Stimulated activated CD4-positive, alpha-beta T cell treated with anti-CD3 and anti-CD28 coated beads, Interleukin-1b, Interleukin-23, amount 100 ng/mL, for 4 hours (primary cell): ENCODE measurements at places on chromosomes 1 and 21.

- DNase-seq: no peak
Measured at GRCh38 chr1:41537788-41538351, 53.4 kb upstream of the EDN2 start.

DNA sequence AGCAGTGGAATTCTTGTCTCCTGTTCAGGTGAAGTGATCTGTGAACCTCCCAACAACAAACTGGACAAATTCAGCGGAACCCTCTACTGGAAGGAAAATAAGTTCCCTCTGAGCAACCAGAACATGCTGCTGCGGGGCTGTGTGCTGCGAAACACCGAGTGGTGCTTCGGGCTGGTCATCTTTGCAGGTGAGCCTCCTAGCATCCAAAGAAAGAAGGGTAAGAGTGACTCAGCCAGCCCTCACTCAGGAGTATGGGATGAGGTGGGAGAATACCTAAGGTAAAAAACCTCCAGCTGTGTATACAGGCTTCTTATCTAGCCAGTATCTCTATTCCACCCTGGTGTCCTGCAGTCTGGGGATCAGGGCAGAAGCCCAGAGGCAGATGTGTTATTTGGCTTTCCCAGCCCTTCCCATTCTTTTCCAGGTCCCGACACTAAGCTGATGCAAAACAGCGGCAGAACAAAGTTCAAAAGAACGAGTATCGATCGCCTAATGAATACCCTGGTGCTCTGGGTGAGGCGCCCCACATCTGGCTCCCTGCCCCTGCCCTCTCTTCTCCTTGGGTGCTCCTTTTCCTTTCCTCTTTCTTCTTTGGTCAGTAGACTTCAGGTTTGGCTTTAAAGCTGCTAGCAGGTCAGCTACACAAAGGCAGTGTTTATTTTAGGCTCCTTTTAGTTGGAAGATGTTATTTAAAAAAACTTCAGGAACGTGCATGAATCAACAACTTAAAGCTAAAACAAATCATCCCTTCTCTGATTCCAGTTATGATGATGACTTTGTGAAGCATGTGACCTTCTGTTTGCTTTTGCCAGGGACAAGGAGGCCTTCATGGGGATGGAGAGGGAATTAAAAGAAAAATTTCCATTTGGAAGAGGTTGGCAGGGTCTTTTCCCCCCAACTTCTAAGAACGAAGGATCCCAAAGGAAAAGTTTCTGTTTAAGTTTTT is 9.0 kb downstream of the ATP8B2 start:
- DNase-seq: no peak

GRCh38 chr1:52551507-52552235 is 1.2 kb downstream of the TUT4 start:
- peak; percentile 19 for DNase-seq

GRCh38 chr1:230544758-230545157 is 97.5 kb upstream of the COG2 start:
- no peak for DNase-seq

DNA sequence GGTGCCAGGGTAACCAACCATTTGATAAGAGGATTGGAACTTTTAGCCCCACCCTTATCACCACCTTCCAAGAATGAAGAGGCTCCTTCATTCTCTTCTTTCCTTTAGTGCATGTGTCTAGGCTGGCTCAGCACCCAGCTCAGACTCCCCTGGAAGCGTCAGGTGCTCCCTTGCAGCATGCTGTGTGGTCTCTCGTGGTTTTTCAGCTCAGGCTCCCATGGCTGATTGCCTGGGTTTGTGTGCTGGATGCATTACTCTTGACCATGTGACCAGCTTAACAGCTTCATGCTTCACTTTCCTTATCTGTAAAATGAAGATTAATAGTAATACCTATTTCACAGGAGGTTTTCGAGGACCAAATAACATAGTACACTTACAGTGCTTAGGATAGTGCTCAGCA is 198.4 kb downstream of the HHAT start:
- DNase-seq: no peak

DNA sequence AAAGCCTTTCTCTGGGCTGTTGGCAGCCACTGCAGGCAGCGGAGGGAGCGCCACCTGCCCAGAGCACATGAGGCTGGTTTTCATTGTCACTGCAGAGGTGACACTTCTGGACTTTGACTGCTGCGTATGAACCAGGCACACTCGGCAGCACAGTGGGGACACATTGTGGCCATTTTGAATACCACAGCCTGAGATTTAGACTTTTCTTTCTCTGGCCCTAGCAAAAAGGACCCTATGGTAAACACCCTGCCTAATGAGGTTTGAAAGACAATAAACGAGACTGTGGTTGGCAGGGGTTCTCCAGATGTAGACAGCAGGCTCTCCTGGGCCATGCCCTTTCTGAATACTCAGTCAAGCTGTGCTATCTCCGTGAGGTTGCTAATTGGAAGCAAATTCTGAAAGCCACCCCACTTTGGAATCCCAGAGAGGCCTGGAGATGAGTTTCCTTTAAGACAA is 12.0 kb upstream of the KCNE2 start:
- DNase-seq: no peak

GRCh38 chr1:224879162-224879803 is 50.2 kb upstream of the DNAH14 start:
- DNase-seq: no peak

- no peak for DNase-seq
Measured at GRCh38 chr1:205455581-205456382, at the start of gene BLACAT1. Gene BLACAT1, minus strand, starts transcription at chr1:205456045.

DNA sequence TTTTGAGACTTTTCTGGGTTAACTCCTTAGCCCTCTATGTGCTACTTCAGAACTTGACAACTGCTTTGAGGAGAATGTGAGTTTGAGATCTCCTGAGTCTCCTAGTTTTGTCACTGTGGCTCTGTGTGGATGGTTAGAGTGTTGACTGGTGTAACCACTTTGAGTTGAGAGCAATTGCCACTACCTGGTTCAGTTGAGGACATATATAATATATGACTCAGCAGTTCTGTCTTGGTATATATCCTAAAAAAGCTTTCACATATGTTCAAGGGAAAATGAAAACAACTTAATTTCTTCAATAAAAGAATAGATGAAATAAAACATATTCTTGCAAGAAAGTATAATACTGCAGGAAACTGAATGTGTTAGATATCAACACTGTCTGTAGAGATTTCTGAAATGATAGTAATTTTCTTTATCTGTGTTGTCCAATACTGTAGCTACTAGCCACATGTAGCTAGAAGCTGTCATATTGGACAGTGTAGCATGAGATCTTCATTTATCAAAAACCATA is 96.7 kb upstream of the QSOX1 start:
- no peak for DNase-seq

DNA sequence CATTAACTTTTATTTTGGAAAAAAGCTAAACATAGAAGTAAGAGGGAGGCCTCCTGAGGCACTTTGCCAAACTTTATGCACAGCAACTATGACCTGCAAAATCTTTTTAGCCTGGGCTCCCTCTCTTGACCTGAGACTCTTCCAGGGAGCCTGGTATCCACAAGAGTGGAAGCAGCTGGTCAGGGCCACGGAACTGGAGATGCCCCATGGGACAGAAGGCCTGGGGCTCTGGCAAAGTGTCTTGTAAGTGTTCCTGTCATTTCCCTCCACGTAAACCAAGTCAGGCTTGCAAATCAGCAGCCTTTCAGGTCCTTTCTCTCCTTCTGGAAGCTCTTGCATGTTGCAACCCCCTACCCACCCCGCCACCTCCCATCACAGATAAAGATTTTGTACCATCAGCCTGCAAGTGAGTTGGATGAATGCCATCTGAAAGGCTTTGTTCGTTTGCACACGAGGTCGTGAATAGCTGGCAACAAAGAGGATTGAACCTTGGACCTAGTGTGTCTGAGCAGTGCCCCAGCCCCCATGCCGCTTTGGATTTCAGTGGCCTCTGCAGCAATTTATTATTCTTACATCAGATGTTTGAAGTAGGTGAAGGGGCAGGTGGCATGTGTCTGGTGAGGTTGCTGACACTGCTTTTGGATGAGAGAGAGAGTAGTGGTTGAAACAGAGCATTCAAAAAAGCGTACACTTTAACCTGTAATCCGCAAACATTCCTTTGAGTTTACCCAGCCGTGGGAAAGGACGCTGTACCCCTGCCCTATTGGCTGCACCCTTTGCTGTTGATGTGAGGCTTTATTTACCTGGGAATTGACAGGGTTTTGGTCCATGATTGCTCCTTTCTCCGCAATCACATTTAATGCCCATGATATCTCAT is 91.6 kb downstream of the GALNT2 start:
- DNase-seq: no peak

DNA sequence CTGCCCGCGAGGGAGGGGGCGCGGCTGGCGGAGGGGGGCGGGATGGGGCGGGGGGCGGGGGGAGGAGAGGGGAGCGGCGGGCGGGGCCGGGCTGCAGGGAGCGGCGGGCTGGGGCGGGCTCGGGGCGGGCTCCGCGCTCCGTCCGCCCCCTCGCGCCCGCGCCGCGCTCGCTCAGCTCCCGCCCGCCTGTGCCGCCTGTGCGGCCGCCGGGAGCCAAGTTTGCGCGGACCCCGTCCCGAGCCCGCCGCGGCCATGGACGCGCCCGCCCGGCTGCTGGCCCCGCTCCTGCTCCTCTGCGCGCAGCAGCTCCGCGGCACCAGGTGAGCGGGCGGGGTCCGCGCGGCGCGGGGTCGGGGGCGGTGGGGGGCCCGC is at the start of gene GABRD:
Gene GABRD (plus strand): TSS at position 174 of the 372 bp plus-strand sequence. CDS start 79 bp downstream, at position 253.
- DNase-seq: peak; percentile 22

DNA sequence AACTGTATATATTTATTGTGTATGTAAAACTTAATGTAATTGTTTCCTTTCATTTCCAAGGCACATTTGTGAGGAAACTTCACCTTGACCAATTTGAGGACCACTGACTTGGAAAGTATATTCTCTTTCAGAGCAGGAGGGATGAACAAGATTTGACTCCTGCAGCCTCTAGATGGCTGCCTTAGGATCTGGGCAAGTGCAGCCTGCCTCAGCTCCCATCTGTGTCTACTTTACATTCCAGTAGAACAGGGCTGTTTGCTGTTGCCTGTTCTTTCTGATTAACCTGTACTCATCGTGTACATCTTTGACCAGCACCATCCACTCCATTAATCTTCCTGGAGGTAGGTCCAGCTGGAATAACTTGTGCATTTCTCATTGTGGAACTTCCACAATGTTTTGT is 312.8 kb downstream of the HLX start:
- no peak for DNase-seq

DNA sequence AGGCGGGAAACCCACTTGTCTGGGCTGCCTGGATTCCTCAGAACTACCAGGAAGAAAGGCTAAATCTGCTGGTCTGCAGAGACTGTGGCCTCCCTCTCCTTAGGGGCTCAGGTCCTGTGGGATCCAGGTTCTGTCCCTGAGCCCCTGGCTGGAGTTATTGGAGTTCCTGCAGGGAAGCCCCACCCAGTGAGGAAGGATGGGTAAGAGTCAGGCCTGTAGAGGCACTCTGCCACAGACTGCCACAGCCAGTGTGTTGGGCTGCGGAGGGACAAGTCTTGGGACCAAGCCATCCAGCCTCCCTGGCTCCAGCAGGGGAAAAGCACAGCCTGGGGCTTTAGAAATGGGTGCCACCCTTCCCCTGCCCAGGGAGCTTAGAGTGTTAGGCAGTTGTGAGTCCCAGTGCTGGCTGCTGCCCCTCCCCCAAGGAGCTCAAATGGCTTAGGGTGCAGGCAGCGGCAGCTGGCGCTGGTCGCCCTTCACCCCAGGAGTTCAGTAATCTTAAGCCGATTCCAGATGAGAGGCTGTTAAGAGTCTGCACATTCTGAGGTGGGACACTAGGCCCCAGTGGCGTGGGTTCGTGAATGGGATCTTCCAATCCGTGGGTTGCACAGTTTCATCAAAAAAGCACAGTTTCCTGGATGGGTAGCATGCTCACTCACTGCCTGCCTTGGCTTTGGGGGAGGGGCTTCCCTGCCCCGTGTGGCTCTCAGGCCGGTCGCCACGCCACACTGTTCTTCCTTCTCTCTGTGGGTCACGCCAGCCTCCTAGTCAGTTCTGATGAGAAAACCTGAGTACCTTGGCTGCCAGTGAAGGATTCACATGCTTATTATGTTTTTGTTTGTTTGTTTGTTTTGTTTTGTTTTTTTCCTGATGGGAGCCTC is 57.6 kb upstream of the FMO3 start:
- no peak for DNase-seq

DNA sequence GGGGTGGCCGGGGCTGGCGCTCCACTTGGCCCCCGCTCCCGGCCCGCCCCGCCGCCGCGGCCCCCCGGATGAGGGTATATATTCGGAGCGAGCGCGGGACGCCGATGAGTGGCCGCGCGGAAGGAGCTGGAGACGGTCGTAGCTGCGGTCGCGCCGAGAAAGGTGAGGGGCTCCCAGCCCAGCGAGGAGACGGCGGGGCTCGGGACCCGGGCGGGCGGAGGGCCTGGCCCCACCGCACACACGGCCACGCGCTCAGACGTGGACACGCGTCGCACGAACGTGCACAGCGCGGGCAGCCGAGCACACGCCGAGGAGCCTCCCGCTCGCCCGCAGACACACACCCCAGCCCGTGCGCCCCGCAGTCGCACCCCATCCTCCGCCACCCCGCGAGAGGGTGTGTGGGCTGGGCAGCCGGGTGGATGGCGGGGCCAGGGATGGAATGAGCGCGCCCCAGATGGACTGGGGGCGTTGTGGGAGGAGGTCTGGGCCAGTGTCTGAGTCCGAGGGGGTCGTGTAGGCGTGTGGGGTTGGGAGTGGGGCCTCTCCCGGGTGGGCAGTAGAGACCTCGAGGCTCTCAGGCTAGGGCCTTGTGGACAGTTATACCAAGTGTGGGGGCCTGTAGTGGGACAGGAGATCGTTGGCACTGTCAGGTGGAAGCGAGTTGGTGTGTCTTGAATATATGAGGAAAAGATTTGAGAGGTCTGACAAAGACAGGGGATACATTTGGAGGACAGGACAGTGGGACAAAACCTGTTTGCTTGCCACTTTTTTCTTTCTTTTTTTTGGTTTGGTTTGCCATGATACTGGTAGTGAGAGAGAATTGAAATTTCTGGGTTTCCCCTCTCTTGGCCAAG is at the start of gene UAP1:
Gene UAP1 (plus strand): TSS at position 107 of the 854 bp plus-strand sequence. CDS start 4,347 bp downstream, outside the sequence.
- no peak for DNase-seq

DNA sequence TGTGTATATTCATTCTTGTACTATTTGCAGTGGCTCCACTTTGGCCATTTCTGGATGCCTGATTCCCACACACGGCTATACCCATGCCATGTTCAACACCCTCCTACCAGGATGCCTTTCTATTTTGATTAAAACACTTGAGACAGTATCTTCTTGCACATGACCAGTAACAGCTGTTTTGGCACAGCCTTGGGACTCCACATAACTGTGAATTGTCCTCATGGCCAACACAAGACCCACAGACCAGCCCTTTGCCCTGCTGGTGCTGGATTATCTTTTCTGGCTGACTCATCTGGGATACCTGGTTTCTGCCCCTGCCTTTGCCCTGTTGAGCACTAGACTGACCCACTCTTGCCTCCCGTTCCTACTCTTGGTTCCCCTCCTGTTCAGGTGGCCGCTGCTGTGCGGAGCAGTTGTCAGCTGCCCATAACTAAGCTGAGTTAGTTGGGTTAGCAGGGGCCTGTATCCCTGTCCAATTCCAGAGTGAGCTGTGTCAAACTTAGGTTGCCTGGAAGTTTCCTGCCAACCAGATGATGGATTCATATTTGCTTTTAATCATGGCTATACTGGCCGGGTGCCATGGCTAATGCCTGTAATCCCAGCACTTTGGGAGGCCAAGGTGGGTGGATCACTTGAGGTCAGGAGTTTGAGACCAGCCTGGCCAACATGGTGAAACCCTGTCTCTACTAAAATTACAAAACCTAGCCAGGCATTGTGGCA is 10.8 kb upstream of the EYA3 start:
- no peak for DNase-seq

GRCh38 chr1:110337704-110338308 is 1.4 kb upstream of the RBM15 start:
- DNase-seq: peak; percentile 18
